Stimulated activated CD4-positive, alpha-beta T cell treated with anti-CD3 and anti-CD28 coated beads, Interleukin-4, amount 100 ng/mL, for 24 hours (primary cell): ENCODE measurements at places on chromosomes 7 and 10.

- no peak for DNase-seq
Observed at GRCh38 chr7:47347346-47347745, 234.6 kb downstream of the TNS3 start.

DNA sequence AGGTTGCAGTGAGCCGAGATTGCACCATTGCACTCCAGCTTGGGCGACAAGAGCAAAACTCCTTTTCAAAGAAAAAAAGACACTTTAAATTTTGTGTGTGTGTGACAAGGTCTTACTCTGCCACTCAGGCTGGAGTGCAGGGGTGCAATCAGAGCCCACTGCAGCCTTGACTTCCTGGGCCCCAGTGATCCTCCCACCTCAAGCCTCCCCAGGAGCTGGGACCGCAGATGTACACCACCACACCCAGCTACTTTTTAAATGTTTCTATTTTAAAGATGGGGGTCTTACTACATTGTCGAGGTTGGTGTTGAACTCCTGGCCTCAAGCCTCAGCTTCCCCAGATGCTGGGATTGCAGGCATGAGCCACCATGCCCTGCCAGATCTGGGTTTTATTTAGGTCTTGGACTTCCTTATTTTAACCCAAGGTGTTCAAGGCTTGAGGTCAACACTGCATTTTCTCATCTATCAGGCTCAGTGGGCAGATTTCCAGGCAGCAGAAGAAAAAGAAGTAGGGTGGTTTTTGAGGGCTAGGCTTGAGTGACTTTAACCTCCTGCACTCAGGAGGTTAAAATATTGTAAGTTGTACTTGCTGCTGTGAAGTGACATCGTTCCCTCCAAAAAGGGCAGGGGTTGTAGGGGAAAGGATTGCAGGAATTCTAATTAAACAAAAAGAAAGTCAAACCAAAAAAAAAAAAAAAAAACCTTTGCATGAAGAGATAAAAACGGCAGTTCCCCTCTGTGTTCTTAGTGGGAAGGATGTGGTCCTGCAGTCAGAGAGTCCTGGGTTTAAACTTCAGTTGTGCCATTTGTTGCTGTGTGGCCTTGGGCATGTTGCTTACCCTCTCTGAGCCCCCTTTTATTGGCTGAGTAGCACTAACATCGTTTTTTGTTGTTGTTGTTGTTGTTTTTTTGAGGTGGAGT, 71.5 kb downstream of the CARD11 start:
- no peak for DNase-seq

DNA sequence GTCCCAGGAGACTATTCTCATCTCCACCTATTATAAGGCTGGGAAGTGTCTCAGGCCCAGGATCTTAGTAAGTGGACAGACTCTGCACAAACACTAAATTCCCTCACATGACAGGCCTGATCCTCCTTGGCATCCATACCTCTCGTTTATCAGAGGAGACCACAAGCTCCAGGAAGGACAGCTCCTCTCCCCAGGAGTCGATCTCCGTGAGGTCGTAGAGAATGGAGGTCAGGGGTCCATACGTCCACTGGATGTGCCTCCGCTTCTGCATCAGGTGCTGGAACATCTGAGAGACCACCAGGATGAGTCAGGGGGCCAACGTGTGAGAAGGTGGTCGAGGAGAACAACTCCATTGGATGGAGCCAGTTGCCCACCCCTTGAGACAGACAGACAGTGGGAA, 5.6 kb downstream of the TRPV5 start:
- DNase-seq, result no peak

DNA sequence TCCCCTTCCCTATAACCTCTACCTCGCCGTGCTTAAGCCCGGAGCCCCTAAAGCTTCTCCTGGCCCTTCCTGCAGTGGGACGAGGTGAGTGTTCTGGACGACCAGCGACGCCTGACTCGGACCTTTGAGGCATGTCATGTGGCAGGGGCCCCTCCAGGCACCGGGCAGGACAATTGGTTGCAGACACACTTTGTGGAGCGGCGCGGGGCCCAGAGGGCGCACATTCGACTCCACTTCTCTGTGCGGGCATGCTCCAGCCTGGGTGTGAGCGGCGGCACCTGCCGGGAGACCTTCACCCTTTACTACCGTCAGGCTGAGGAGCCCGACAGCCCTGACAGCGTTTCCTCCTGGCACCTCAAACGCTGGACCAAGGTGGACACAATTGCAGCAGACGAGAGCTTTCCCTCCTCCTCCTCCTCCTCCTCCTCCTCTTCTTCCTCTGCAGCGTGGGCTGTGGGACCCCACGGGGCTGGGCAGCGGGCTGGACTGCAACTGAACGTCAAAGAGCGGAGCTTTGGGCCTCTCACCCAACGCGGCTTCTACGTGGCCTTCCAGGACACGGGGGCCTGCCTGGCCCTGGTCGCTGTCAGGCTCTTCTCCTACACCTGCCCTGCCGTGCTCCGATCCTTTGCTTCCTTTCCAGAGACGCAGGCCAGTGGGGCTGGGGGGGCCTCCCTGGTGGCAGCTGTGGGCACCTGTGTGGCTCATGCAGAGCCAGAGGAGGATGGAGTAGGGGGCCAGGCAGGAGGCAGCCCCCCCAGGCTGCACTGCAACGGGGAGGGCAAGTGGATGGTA, 9.2 kb downstream of the EPHB6 start:
- no peak for DNase-seq

DNA sequence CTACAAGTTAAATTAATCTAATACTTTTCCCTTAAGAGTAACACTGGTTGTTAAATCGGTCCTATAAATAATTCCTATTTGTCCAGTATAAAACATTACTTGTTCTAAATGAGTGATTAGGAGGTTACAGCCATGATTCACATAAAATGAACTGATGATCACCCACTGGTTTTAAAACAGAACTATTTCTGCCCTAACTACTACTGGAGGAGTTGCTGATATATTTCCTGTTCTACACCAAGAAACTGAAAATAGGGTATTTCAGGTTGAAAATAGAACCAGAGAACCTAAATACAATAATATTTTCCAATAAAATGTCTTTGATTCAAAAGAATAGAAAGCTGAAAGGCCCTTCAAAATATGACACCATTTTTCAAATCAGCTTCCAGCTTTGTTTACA, 30.9 kb downstream of the DNAJC1 start:
- DNase-seq, result no peak

DNA sequence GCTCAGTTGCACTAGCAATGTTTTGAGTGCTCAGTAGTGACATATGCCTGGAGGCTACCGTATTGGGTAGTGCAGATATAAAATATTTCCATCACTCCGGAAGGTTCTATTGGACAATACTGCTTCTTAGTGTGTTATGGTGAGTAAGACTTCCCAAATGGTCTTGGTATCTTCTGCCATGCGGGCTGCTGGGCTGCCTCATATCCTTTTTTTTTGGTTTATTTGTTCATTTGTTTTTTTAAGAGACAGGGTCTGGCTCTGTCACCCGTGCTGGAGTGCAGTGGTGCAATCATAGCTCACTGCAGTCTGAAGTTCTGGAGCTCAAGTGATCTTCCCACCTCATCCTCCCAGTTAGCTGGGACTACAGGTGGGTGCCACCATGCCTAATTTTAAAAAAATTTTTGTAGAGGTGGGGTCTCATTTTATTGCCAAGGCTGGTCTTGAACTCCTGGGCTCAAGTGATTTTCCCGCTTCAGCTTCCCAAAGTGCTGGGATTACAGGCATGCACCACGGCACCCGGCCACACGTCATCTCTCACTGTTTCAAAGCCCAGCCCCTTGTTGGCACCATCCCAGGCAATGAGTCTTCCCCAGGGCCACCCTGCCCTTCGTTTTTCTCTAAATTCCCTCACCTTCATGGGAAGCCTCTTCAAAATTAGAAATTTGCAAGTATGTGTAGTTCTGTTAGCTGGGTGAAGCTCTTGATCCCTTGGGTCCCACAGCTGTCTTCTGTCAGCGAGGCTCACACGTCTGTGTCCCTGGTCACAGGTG, 111.0 kb upstream of the KLF14 start:
- DNase-seq, result no peak

DNA sequence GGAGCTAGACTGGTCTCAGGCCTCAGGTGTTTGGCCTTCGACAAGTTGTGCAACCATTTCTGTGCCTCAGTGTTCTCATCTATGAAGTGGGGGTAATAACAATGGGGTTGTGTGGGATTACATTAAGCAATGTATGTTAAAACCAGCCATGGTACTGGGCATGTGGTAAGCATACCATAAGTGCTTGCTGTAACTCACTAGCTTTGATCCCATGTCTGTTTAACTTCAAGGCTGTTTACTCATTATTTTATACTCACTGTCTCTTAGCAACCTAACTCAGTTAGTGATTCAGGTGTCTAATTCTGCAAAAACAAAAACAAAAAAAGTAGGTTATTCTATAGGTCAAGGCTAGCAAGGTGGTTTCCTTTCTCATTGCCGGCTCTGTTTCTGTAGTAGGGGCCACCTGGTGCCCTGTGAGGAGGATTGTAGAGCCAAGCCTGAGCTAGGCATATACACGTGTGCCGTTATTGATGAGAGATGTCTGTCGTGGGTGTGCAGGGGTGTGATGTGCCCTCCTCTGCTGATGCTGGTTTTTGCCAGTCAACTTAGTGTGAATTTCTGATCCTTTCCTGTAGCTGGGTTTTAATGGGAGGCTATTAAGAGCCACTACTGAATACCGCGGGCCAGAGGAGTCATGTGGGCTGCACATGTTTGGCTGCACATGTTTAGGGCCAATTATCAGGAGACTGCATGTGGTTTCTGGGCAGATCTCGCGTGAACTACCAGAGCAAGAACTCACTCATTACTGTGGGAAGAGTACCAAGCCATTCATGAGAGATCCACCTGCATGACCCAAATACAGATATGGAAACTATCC, 56.2 kb downstream of the EEPD1 start:
- DNase-seq, result no peak

DNA sequence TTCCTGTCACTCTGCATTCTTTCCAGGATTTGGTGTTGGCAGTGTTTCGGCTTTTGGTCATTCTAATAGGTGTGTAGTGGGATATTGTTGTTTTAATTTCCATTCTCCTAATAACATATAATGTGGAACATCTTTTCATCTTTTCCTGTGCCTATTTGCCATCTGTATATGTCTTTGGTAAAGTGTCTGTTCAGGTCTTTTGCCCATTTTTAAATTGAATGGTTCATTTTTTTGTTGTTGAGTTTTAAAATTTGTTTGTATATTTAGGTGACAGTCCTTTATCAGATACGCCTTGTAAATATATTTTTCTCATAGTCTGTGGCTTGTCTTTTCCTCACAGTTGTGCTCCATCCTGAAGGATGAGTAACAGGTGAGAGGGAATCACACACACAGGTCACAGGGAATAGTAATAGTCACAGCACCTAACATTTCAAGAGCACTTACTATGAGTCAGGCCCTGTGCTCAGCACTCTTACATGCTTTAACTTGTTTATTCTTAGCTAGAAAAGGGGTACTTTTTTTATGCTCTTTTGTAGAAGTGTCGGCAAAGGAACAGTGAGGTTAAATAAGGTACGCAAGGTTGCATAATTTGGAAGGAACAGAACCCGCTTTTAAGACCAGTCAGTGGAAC, 117.1 kb upstream of the GATA3 start:
- DNase-seq, result no peak

- no peak for DNase-seq
Observed at GRCh38 chr7:22394739-22395138, 37.8 kb upstream of the RAPGEF5 start.

GRCh38 chr7:91837397-91838070, 43.0 kb downstream of the MTERF1 start:
- no peak for DNase-seq

DNA sequence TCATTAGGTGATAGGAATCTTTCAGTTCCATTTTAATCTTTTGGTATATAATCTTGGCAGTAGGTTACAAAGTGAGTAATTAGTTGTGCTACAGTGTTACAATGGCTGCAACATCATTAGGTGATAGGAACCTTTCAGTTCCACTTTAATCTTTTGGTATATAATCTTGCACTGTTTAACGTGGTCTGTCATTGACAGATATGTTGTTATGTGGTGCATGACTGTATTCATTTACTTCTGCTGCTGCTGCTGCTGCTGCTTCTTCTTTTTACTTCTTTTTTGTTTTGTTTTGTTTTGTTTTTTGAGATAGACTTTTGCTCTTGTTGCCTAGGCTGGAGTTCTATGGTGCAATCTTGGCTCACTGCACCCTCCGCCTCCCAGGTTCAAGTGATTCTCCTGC, 28.6 kb downstream of the ST7 start:
- DNase-seq, result no peak

- no peak for DNase-seq
Observed at GRCh38 chr10:105534086-105534485, 893.0 kb downstream of the SORCS3 start.

DNA sequence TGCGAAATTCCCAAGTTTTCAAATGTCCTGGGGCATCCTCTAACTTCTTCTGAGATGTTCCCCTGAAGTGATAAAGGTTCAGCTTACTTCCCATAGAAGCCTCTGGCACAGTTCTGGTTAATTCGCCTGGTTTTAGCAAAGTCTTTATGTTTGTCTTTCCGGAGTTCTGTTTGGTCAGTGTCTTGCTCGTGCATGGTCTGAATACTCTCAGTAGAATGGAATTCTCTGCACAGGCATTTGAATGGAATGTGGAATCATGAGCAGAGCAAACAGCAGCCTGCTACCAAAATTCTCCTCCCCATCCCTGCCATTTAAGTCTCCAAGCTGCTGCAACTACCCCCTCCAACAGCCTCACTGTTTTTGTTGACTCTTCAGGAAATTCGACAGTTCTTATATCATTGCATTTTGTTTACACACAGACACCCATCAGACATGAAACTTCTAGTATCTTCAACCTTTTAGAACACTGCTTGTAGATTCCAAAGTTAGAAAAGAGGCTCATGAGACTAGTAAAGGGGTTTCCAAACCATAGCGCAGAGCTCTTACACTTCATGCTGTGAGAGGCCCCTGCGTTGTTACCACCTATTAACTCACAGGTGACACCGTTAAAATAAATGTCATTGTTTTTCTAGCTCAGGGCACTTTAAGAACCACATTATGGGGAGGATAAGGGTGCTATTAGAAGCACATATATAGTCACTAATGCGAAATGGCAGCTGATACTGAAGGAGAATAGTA, 129.7 kb downstream of the PLCE1 start:
- DNase-seq, result no peak

DNA sequence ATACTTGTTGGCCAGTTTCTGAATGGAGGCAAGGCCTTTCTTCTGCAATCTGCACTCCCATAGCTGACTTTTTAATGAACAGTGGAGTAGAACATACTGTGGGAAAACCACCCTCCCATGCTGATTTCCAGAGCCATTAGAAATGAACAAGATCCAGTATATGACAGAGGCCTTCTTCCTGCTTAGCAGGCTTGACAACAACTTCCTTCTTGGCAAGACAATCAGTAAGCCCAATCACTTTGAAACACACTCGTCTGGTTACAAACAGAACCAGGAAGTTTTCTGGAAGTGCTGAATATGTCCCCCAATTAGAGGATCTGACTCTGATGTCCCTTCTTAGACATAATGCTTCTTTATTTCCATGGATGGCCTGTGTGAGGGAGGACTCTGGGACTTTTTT, 103.4 kb downstream of the SAMD9 start:
- no peak for DNase-seq

GRCh38 chr7:130904031-130904757, 170.2 kb upstream of the KLF14 start:
- DNase-seq, result no peak

DNA sequence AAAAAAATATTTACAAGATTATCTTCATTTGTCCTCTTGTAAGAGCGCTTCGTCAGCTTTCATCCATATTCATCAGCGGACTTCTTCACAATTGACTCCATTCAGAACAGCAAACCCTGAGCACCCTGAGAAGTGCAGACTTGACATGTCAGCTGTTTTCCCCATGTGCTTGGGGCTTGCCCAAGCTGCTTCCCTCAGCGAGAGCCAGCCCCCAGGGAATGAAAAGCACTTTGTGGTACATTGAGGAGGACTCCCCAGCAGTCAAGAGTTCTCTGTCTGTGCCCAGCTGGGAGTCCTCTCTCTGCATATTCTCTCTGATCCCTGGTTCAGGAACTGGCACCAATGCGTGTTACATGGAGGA, 22.7 kb downstream of the HKDC1 start:
- no peak for DNase-seq

- no peak for DNase-seq
Observed at GRCh38 chr10:89695307-89695706, 6.1 kb upstream of the KIF20B start.
